Cortex of kidney (tissue), 1 donor: ENCODE measurements at places on chromosomes 3 and 15.

DNA sequence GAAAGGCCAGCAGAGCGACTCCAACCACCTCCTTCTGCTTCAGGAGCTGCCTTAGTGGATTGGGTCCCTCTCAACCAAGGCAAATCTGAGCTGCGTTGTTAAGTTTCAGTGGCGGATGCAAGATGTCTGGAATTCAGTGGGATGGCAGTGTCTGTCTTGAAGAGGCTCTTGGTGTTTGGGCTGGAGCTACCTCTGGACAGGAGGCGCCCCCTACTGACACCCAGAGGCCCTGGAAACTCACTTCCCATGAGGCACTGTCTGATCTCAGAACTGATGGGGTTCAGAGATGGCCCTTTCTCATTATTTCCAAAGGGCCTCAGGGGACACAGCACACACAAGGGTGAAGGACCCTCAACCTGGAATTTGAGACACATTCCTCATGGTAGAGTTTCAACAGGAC, 6.0 kb upstream of the SLC28A1 start:
- DNase-seq: no peak

DNA sequence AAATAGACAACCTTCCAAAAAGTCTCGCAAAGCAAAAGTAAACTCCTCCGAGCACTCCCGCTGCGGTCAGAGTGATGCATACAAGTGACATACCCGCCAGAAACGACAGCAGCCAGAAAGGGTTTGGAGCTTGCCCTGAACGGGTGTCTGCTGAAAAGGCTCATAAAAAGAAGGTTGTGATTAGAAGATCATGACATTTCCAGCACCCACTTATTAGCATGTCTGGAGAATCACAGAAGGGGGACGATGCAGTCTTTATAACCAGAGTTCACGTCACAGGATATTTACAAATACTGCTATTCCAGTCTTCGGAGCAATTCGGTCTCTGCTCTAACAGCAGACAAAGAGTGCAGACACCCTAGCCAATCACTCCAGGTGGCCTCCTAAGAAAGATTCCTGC, 59.1 kb upstream of the FRMD4B start:
- DNase-seq: no peak

GRCh38 chr3:149203758-149204157, 17.9 kb downstream of the CP start:
- no peak for DNase-seq

DNA sequence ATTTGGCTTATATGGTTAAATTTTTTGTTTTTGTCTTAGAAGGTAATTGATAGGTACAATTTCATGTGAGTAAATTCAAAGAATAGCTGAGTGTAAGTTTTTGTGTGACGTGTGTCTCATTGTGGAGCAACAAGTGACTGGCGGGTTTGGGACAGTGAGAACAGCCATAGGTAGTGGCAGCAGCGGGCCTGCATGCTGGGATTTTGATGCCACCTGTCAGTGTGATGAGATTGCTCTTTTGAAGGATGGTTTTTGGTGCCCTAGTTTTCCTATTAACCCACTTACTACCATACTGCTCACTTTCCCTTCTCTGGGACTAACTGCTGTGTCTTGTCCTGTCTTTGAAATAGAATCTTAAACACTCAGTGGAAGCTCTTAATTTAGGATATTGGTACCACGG, 522.6 kb downstream of the NAALADL2 start:
- DNase-seq: no peak

DNA sequence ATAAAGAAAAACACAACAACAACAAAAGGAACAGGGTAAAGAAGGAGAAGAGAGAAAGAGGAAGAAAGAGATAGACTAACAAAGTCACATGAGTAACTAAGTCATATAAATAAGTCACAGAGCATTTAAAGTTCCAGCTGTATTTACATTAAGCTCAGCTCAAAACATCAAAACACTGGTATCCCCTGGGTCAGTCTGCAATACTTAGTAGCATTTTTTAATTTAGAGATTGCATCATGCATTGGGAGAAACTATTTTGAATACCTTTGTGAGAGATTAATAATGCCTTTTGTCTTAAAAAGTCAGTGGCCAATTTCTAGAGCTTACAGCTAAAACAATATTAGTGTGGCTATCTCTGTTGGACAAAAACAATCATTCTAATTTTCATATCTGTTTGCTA, 78.4 kb downstream of the NEK10 start:
- DNase-seq: no peak

DNA sequence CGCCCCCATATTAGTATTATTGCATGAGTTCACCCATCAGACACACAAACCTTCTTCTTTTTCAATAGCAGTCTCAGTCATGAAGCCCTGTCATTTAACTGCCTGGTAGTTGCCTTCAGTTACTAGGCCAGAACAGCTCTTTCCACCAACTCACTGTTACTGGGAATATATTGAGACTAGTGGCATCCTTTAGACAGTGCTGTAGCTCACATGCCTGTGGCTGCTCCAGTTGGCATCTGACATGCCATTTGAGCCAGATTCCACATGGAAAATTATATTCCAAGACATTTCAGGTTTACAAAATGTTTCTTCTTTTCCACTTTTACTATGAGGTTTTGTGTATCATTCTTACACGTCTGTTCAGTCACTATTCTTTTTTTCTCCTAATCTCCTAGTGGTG, 146.1 kb downstream of the GHSR start:
- DNase-seq: no peak

DNA sequence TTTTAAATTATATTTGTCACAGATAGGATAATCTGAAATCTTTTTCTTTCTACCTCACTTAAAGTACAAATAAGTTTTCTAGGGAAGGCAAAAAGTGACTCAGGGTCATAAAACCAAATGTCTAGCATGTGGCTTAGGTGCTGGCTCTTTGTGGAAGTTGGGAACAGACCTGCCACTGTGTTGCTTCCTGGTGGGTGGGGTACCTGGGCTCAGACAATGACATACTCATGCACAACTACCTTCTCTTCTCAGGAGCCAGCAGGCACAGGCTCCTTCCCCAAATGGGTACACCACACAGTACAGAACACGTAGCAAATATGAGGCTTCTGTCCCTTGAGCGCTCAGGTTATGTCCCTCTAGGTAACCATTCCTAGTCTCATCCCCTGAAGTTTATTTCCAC, 40.1 kb upstream of the MUC13 start:
- no peak for DNase-seq

DNA sequence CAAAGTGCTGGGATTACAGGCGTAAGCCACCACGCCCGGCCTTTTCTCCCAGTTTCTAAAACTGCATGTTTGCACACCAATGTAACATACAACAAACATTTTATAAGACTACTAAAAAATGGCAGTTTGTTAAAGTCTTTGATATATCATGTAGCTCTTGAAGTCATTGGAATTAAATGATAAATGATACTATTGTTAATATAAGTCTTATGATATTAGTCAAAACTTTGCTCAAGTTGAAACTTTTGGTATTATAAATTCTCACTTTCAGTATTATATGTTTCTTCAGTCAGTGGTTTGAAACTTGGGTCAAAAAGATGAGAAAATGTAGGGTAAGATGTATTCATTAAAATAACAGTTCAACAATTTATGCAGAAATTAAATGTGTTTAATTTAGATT, 117.6 kb upstream of the TBL1XR1 start:
- no peak for DNase-seq

GRCh38 chr15:28109626-28110455, 10.7 kb upstream of the OCA2 start:
- DNase-seq: no peak

DNA sequence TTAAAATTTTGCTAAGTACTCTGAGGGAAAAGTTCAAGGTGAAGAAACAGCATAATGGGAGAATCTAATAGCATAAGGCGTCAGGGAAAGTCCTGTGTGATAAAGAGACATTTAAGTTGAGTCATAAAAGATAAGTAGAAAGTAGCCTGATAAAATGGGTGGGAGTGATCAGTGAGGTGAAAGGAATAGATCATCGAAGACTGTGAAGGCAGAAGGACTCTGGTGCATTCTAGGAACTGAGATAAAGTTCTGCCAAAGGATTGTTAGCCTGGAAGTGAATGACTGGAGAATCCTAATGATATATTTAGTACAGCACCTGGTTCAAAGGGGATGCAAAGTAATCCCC, 149.9 kb downstream of the CFAP20DC start:
- no peak for DNase-seq

DNA sequence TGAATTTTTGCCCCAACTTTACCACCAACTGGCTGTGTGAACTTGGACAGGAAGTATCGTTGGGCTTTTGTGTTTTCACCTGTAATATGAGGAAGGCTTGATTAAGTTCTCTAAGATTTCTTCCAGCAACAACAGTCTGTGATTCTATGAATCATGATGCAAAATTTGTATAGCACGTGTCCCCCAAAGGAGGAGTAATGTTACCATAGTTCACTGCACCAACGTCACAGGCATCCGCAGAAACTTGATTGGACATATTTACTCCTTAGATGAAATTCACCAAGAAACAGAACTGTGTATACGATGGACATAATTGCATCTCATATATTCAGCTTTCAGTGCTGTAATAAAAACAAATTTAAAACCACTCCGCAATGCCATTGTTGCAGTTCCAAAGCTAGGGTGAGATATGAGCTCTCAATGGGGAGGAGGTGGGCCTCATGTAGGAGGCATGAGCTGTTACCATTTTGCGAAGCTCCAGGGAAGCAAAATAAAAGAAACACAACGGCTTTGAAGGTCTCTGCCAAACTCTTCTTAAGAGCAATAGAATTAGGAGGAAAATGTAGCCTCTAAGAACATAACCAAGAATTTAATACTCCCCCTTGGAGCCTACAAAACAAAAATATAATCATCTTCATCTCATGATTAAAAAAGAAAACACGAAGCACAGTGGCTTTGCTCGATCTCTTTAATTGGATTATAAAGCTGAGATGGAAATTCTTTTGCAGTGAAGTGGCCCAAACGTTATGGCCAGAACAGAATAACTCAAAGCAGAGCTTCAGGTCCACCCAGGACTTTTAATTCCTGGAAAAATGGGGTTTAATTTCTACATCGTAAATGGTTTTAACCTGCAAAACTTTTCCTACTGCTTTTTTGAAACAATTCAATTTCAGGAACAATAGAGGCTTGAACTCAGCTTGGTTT, 80.7 kb downstream of the CHST2 start:
- no peak for DNase-seq

GRCh38 chr3:37400945-37401344, 226.6 kb upstream of the LRRFIP2 start:
- no peak for DNase-seq

GRCh38 chr3:139755551-139755950, 77.8 kb upstream of the NMNAT3 start:
- DNase-seq: no peak

DNA sequence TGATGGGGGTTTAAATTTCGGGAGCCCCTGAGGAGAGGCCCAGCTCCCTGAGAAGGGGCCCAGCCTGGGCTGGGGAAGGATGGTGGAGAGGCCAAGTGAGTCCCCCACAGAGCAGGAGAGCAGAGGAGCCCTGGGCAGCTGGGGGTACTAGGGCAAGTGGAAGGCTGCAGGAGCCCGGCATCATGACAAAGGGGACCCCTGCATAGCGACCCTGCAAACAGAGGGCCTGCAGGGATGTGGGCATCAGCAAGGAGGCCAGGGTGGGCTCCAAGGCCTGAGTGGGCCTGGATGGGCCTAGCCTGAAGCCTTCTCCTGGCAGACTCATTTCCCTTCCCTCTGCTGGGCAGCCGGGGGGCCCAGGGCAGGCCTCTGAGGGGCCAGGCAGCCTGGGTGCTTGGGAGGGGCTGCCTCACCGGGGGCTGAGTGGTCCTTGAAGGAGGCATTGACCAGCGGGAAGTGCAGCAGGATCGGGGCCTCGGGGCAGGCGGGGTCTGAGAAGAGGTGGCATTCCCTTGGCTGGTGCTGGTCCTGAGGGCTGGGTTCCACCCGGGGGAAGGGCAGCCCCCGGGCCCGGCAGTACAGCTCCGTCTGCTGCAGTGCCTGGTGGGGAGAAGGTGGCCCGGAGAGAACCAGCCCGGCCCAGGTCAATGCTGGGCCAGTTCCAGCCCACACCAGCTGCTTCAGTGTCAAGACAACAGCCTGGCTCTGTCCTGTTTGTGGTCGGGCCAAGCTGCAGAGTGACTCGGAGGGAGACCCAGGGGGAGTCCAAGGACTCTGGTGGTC, 24.7 kb downstream of the PLA2G4D start:
- no peak for DNase-seq

DNA sequence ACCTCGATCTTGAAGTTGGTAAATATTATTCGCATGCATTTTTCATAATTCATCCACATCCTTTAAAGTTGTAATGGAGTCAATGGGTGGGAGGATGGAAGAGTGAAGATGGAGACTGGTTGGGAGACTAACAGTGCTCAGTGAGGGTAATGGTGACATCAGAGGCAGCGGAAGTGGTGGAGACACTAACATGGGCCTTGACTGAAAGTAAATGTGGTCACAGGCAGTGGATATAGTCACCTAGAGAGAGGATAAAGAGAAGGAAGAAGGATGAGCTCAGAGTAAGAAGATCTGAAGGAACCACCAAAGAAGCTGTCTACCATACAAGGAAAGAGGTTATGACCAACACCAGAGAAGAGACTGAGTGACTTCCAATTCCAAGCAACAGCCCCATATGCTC, 281.6 kb upstream of the STT3B start:
- DNase-seq: no peak

- DNase-seq: no peak
Measured at GRCh38 chr3:64242435-64242834, 17.2 kb upstream of the PRICKLE2 start.

- no peak for DNase-seq
Measured at GRCh38 chr15:42427429-42428223, 63.3 kb downstream of the ZNF106 start.

GRCh38 chr3:150528354-150528797, 17.9 kb downstream of the SERP1 start:
- no peak for DNase-seq

DNA sequence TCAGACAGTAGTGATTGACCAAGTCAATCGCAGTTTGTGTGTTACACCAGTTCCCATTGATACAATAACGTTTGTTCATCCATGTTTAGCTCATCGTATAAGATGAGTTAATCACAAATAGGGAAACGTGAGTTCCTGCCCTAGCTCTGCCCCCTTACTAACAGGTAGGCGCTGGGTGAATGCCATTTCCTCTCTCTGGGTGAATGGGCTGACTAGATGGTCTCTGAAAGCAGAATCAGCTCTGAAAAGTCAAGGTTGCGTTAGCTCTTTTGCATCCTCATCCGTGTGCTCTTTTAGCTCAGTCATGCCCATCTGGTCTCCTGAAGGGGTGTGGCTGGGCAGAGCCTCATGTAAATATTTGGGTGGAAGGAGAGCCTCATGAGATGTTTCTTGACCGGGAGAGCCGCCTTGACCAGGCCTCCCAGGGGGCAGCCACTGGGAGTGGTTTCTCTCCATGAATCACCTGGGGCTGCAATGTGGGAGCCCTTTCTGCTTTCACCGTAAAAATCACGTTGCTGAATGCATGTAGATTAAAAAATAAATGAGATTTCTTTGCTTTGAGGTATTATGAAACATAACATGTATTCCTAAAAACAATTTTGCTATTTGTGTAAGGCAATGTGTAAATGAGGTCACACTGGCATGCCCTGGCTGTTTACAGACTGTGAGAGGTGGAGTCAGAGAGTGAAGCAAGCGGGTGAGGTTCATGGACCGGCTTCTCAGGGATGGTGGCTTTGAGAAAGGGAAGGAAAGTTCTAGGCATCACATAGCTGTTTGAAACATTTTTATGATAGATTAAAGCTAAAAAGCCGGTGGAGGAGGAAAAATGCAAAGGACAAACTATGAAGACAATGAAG, 108.4 kb upstream of the RASGRP1 start:
- DNase-seq: no peak
